ENCODE measurements at places on chromosomes 2 and 18.

- no peak for DNase-seq
Measured at GRCh38 chr2:157936406-157936805, 60.3 kb upstream of the ACVR1 start.

DNA sequence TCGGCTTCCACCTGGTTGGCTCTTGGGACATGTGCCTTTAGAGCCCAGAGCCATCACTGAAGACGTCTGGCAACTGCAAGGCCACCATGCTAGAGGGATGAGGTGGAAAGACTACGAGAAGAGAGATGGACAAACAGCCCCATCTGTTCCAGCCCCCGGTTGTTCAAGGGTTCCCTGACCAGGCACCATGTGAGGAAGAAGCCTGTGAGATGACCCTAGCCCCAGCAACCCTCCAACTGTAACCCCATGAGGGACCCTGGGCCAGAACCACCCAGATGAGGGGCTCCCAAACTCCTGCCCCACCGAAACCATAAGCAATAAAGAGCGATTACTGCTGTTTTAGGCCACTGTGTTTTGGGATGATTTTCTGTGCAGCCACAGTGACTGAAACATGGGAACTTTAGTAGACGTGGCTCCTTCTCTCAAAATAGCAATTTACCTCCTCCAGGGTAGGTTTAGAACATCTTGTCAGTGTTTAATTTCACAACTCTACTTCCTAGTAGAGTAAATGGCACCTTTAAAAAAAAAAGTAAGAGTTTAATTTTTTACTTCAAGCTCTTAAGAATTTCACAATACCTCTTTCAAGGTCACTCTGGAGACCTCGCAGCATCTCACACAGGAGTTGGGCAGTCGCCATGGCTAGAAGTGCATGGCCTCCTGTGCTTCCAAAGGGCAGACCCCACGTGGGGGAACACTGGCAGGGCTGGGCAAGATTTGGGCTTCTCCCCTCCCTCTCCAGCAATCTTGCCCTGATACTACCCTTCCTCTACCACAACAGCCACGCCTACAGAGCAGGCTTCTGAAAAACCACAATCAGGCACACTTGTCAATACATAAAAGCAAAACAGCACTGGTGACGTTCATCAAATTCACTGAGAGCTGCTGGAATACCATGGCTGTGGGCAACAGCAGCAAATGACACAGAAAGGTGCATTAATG, 48.8 kb downstream of the TMEM163 start:
- DNase-seq: no peak

DNA sequence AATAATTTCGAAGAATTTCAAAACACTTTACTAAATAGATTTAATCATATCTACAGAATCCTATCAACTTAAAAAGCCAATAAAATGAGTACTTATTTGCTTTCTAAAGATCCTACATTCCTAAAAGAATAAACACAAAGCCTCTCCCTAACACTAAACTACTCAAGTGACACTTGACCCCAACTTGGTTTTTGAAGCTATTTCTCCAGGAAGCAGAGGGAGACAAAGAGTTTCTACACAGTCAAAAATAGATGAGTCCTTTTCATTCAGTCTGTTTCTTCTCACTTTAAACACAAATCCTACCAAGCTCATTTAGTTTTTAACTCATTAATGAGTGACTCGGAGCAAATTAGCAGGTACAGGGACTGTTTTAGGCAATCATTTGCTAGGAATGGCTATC, 2.1 kb downstream of the ATL2 start:
- peak; percentile 18 for DNase-seq

DNA sequence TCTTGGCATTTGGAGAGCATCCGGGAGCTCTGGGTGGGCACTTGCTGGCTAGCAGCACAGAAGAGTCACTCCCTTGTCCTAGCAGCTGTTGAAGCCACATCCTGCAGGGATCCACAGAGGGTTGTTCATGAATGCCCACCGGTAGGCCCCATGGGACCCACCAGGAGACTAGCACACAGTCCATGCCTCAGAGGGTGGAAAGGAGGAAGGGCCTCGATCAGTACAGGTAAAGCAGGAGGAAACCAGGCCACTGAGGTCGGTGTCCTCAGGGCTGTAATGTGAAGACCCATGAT, 205.8 kb downstream of the SEPTIN10 start:
- no peak for DNase-seq

DNA sequence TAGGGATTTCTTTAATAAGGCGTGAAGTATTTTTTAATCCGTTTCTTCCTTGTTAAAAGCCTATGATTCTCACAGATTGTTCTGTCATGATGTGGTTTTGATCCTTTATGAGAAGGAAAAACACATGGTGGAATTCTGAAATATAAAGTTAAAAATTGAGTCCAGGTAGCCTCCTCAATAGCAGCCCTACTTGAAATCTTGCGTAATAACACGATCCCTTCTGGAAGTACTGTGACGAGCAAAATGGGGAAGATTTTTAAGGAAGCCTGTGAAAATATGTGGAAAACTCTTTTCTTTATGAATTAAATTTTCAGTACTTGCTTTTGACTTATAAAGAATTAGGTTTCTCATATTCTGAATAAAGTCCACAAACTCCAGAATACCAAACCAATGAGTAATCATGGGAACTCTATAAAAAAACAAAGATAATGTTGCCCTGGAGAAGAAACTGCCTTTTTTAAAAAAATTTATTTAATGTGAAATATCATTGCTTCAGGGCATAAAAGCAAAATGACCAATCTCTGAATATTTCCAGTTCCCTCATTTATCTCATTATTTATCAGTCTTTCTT, 476.4 kb upstream of the ZEB2 start:
- DNase-seq: no peak

DNA sequence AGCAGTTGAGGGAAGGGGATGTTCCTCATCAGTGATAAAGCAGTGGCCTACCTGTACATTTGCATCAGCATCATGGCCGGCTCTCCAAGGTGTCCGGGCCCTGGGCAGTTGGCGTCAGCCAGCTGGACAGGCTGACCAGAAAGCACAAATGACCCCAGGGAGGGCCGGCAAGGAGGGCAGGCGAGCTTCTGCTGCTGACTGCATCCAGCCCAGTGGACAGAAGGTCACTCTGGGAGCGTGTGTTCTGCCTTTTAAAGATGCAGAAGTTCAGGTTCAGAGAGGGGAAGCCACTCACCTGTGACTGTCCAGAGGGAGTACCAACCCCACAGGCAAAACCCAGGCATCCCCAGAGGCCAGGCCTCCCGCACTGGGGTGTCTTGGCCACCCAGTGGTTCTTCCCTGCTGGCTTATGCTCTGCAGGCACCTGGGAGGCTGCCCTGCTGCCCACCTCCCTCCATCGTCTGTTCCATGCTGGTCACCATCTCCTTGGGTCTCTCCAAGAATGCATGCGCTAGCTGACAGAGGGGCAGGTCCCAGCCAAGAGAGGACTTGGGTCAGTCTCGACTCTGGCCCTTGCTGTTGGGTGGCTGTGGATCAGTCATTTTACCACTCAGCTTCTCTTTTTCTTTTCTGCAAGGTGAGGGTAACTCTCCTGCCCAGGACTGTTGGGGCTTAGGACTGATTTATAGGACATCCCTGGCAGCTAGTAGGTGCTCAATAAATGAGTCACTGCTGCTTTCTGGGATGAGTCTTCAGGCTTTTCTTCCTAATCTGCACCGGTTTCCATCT, 89.9 kb downstream of the INHBB start:
- DNase-seq: no peak

DNA sequence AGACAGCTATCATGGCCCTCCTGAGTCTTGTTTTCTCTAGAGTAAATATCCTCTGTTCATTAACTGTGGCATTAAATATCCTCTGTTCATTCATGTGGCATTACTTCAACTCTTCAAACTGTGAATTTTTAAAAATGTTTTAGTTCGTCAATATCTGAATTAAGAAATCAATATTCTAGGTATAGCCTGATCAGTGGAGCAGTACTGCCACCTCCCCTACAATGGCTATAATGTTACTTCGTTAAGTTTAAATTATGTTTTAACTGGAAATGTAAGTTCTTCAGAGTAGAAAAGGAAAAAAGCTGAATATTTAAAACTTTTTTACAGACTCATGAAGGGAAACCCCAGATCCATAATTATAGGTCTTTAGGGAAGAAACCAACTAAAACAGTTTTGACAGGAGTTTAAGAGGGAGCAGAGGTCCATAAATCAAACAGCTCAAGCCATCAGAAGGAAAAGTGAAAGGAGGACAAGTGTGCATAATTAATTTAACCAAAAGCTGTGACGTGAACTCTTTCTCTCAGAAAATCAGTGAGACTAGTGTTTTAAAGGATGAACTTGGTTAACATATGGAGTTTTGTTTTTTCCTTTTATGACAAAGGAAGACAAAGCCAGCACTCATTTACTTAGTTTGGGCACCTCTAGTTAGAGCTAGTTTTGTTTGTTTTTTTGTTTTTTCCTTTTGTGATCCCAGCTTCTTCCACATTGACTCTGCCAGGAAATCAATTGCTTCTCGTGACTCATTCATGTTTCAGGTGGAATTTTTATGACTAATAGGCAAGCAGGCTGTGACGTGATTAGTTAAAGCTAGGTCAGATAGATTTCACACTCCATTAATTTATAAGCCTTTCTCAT, 44.9 kb downstream of the RBBP8 start:
- DNase-seq: no peak

- no peak for DNase-seq
Measured at GRCh38 chr2:189726271-189726670, 36.3 kb downstream of the OSGEPL1 start.

DNA sequence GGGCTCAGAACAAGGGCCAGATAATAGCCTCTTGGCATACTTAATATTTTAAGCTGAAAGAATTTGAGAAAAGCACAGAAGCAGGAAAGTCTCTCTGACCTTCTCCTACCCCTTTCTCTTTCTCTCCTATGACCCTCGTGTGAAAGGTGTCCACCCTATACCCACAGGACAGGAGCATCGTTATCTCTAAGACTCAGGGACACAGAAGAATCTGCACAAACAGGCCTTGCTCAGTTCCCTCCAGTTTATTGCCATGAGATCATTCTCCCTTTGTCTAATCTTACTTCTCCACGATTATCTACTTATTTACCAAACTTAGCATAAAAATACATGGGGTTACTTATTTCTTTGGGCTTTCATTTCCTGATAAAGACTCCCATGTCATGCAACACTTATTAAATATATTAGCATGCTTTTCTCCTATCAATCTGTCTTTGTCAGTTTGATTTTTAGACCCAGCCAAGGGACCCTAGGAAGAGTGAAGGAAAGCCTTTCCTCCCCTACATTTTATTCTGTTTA, 370.7 kb downstream of the DLGAP1 start:
- DNase-seq: no peak

DNA sequence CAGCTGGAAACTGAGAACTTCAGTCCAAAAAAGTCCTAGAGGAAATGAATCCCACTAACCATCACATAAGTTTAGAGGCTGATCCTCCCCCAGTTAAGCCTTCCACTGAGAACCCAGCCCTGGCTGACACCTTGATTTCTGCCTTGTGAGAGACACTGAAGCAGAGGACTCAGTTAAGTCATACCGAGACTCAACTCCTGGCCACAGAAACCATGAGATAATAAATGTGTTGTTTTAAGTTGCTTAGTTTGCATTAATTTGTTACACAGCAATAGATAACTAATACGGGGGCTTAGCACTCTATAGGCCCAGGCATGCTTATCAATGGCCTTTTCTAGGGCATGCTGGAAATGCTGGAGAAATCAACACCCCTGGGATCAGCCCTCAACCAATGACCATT, 3.4 kb upstream of the ADD2 start:
- no peak for DNase-seq

DNA sequence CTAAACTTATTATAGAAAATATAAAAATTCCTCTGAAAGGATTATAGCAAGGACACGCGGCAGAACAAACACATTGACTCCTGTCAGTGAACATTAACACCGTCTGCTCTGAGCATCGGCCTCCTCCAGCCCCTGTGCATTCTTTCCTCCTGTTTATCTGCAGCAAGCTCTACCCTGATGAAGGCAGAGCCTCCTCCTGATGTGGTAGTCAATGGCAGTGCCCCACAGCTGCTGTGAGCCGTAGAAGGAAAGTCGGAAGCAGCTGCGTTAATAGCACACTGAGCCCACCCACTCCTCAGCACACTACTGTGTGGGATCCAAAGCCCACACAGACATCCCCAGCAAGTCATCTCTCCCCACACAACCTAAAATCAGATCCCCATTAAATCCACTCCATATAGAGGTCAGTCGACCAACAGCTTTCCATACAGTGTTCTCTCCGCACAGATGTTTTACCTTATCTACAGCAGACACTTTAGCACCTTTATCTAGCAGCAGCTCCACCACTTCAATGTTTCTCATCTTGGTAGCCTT, 41.0 kb downstream of the KIDINS220 start:
- peak; percentile 34 for DNase-seq

- DNase-seq: no peak
Measured at GRCh38 chr2:1870431-1870830, 126.1 kb upstream of the PXDN start.

- DNase-seq: no peak
Measured at GRCh38 chr2:83565181-83565580, 893.9 kb downstream of the SUCLG1 start.

DNA sequence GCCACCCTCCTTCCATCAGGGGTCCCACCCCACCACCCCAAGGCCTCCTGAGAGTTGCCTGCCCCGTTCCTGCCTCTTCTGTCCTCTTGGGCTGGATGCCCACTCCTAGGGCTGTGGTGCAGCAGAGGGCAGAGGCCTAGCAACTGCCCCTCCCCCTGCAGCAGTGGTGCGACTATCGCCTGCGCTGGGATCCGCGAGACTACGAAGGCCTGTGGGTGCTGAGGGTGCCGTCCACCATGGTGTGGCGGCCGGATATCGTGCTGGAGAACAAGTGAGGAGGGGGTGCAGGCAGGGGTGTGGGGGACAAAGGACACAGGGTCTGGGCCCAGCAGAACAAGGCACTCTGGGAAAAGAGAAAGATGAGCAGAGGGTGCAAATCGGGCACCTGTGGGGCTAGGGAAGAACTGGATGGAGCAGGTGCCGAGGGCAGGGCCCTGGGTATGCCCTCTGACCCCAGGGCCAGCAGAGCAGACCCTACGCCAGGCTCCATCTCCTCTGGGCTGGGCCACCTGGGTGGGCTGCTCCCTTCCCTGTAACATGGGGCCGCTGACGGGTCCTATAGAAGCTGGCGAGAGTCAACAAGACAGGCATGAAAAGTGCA, 1.0 kb downstream of the CHRNG start:
- no peak for DNase-seq

- DNase-seq: peak; percentile 83
Measured at GRCh38 chr2:239959059-239959971, 65.8 kb downstream of the NDUFA10 start.

DNA sequence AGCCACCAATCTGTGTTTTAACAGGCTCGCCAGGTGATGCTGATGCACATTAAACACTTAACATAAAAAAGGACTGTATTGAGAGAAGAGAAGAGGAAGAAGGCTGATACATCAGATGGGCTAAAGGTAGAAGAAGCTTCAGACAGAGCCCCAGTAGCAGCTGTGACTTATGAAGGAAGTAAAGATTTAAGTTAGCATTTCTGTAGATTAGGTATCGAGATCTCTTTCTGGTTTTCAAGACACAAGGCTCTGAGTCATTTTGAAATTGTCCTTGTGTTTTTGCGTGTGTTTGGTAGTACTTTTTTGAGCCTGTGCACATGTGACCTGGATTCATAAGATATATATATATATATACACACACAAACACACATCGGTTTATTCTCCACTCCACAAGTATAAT, 40.6 kb upstream of the GCFC2 start:
- DNase-seq: no peak

Data from tongue (tissue), 3 donors.